ENCODE measurements at places on chromosomes 12 and 14.
A peak's percentile ranks its signal among the peaks of the same experiment; 100 is the strongest.

DNA sequence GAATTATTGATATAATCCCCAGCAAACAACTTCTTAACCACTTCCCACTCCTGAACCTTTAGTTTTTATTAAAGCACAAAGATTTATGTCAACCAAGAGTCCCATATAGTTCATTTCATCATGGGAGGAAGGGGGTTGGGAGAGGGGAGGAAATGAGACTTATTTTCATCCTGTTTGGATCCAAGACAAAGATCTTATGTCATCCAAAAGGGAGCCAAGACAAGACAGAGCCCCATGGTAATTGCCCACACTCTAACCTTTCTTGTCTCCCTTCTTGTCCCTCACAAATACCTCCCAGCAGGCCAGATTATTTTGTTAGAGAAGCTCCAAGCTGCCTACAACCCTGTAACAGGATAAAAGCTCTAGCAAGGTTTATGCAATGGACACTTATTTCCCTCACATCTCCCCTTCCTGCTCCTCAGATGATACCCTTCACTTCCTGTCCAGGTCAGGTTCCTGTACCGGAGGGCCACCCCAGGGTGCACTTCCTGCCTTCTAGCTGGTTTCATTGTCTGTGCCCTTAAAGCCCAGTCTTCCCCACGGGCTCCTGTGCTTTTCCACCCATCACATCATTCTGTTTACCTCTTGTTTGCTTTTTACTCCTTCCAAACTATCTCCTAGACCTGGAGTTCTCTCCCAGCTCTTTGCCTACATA lies 123.7 kb upstream of the MDM1 start:
- peak; percentile 34 for DNase-seq

DNA sequence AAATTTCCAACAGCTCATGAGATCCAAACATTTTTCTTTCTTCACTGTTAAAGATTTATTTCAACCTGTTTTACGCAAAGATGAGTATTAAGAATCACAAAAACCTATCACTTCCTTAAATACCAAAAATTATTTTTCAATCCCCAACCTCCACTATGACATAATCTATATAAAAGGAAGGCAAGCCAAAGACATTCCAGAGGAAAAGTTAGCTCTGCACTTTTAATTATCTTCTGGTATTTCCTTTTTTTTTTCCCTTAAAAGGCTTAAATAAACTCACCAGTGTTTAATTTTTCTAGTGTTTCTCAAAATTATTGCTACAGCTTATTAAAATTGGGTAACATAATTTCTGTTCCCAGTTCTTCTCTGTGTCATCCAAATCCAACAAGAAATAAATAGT lies 75.9 kb downstream of the BMP4 start:
- DNase-seq, result no peak

GRCh38 chr12:108333898-108334699 lies 5.0 kb downstream of the CMKLR1 start:
- DNase-seq, result peak; percentile 98

DNA sequence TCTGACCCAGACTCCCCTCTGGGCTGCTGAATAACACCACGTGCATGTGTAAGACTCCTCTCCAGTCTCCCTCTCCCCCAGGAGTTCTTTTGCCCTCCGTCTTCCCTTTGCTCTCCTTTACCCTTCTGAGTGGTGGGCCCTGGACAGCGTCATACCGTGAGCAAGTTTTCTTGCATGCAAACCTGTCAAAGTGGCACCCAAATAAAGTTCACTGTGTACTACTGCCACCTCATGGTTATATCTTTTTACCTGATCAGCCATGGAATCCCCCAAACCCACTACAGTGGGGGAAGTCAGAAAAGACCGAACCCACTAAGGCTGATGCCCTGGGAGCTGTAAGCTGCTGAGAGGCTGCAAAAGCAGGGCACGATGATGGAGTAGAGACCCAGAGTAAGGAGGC lies 131.1 kb upstream of the VRK1 start:
- DNase-seq, result no peak

DNA sequence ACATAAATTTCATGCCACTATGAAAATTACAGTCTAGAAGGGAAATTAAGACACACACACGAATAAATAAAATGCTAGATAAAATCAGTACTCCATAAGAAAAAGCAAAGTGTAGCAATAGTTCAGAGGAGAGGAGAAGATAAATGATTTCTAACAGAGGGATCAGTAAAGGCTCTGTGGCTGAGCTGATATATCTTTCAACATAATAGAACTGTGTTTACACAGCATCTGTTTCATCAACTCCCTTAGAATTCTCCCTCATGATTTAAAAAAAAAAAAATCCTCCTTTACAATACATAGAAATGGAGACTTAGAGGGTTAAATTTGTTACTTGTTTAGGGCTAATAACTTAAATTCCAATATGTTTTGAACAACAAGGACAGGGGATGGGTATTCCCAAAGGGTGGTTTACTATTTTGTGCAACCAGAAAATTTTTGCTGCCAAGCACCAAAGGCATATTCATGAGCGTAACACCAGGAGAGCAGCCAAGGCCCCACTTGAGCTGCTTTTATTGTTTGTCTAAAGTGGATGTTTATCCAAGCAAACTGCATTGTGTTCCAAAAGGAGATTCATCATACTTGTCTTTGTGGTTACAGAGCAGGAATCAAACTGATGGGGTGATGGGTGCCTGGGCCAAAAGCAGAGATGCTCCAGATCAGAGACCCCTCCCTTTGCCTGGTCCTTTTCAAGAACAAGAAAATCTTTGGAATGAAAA lies 162.7 kb downstream of the BMP4 start:
- no peak for DNase-seq

DNA sequence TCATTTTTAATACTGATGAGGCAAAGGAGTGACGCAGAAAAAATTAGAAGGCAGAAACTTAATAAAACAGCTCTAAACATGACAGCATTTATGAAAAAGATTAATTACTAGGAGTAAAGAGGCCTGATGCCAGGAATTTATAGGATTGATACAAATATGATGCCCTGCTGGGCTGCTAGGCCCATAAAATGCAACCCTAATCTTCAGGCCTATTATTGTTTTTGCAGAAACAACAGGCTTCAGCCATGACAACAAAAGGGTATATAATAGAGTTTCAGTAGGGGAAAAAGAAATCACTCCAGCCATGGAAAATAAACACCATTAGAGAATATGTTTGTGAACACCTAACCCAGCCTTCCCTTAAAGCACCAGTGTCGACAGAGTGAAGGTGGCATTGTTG lies 50.6 kb downstream of the OTX2 start:
- DNase-seq, result no peak

DNA sequence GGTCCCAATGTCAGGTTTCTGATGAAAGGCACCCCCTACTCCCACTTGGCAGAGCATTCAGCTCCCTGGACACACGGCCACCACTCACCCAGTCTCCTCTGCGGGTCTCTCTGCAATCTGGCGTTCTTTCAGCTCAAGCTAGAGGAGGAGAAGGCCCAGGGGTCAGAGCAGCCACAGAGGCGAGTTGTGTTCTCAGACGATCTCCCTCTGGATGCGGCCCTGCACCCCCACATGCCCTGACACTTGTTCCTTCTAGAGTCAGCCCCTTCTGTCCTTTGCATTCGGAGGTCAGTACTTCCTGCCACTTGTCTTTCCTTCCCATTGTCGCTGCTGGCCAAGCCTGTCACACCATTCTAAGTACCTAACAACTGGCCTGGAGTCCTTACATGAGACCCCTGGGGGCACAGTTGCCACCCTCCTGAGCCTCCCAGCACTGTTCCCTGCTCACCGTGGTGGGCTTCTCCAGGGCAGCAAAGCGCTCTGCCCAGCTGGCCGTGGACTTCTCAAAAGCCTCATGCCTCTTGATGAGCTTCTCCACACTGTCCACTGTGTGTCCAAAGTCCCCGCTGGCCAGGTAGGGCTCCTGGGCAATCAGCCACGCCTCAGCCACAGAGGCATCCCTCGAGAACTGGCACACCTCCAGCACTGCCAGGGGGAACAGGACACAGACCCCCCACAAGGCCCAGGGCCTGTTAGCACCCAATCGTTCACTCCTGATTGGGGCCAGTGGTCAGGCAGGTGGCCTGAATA lies 63.2 kb downstream of the PLEKHG3 start:
- no peak for DNase-seq

DNA sequence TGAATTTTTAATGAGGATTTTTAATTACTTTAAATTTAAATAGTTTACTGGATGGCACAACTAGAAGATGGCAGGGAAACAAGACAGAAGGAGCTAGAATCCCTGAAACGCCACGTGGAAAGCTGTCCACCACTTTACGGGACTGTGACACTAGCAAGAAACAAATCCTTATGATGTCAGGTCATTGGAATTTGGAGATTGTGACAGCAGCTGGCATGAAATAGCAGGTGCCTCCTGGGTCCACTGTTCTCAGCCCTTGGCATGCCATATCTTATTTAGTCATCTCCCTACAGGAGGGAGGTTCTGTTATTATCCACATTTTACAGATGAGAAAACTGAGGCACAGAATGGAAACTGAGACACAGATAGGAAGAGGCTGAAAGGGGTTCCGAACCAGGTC lies 113.8 kb downstream of the BCL11B start:
- DNase-seq, result no peak

DNA sequence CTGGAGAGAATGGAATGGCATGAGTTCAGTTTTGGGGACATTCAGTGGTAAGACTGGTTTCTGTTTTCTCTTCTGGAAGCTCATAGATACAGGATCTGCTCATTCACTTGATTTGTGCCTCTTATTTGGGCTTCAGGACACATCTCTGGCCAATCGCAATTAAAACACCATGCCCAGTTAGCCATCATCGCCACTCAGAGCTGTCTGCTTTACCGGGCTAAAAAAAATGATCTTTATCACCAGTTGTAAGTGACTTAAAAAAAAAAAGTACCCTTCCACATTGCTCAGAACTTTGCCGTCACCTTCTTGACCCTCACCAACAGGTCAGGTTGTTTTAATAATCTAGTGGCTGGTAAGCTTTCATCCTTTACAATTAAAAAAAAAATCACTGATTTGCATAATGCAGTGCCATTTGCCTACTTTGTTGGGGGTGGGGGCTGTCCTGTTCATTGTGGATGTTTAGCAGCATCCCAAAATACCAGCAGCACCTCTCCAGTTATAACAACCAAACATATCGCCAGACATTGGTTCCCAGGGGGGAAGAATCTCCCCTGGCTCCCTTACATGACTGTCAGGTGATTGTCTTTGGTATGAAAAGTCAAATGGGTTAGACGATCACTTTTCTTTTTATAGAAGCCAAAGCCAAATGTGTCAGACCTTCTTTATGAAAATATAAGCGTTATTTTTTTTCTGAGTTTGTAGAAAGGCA lies 150.1 kb downstream of the PRKCH start:
- DNase-seq, result no peak

- no peak for DNase-seq
These were observed 1.0 kb downstream of the KLHL33 start for GRCh38 chr14:20434701-20435581.

DNA sequence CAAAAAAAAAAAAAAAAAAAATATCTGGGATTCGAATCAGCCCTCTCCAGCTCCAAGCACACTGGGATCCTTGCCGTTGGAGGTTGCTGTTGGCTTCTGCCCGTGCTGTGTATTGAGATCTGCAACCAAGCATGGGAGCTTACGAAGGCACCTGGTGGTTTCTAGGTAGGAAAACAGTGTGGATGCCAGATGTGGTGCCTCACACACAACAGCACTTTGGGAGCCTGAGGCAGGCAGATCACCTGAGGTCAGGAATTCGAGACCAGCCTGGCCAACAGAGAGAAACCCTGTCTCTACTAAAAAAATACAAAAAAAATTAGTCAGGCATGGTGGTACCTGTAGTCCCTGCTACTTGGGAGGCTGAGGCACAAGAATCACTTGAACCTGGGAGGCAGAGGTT lies 47.4 kb downstream of the ATF7 start:
- no peak for DNase-seq

DNA sequence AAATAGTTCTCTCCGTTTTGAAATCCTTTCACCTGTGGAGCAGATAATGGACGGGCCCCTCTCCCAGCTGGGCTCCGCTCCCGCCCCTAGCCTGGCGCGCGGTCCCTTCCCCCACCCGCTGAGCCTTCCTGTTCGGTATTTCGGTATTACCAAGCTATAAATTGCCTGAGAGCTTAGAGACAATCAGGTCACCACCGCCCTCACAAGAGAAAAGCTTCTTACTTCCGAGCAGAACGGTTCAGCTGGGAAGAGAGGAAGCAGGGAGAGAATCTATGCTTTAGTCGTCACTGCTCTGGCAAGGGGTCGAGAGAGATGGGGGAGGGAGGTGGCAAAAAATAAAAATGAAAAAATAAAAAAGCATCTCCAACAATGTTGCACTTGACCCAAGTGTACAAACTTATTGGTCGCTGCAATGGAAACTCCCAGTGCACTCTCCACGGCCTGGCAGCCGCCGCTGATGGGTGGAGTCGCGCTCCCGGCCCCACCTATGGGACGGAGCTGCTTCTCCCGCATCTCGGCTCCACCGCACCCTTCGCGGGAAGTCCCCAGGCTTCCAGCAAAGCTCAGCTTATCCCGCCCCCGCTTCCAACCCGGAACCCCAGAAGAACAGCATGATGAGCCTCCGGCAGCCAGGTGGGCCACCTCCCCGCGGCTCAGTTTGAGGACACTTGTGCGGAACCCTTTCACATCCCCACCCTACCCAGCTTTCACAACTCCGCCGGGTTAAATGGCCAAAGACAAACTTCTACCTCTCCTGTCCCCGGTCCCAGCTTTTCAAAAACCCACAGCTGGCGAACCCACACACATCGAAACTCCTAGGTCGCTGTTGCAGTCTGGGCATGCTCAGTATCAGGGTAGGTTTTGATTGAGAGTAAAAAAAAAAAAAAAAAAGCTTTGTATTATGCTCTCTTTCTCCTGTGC lies 832 bp upstream of the SYT1 start:
- no peak for DNase-seq

DNA sequence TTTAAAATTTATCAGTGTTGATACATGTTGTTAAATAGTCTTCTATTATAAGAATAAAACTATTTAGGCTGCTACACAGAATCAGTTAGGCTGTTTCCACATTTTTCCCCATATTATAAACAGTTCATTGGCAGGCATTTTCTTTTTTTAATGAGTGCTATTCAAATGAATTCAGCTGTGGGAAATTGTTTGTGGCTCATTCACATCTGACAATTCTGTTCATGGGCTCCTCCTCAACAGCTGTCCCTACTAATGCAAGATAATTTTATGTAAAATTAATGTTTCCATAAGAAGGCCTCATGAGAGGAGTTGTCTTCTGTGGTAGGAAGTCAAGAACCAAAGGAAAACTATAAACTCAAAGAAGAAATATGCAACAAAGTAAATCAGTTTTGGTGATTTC lies 218.0 kb downstream of the PPFIA2 start:
- DNase-seq, result no peak

DNA sequence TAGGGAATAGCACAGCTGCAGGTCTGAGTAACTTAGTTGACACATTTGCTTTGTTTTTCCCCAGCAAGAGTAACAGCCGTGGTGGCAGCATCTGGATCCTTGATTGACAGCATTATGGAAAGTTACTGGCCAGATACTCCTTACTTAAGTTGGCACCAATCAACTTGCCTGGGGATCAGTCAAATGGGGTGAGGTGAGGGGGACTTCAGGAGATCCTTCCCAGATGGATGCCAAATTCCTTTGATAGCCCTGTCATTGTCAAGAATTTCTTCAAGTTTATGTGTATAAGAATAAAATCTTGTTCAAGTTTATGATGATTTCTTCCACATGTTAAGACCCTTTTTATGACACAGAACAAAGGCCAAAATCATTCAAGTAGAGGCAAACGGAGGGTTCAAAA lies 618.4 kb downstream of the SLC6A15 start:
- no peak for DNase-seq

All from inflammatory macrophage treated with lipopolysaccharide for 4 hours (primary cell).